ENCODE measurements at places on chromosomes 4 and X.

DNA sequence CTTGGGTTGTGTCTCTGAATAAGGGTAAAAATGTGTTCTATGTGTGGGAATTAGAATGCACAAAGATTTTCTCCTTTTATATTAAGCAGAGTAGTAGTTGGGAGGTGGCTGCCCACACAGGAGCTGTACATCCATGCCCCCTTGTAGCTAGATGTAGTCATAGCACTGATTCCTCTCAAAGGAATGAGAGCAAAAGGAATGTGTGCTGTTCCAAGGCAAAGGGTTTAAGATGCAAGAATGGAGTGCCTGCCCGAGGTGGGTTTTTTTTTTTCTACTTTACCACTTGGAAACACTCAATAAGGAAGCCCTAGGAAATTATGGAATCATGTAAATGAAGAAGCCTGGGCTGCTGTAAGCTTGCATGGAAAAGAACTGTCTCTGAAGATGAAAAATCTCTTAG, 2183.2 kb upstream of the AGA start:
- no peak for DNase-seq

DNA sequence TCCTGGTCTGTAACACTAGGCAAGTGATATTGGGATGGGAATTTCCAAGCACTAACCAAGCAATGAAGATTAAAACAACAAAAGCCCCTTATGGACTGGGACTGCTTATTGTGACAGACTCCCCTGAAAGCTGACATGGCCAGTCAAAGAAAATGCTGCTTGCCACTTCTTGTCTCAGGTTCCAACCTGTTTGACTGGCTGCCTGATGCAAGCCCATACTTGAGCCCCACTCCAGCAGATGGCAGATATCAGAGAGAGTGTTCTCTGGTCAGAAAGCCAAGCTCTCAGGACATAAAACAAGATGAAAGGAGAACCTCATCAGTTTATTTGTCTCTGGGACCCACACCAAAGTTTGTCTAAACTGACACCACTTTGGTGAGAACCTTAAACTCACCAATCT, 15.5 kb upstream of the IGBP1 start:
- DNase-seq, result peak; percentile 66

DNA sequence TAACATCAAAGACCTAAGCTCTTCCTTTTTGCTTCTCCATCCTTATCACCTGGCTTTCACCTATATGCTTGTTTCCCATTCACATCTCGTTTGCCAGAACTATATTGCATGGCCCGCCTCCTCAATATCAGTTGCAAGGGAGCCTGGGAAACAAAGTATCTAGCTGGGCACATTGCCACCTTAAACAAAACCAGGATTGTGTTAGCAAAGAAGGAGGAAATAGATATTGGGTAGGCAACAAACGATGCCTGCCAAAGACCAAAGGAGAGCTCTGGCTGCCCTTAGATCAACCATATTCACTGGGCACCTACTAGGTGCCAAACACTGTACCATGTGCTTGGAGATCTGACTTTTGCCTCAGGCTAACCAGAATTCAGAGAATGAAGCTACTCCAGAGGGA, 107.5 kb downstream of the GRIA3 start:
- DNase-seq, result no peak

DNA sequence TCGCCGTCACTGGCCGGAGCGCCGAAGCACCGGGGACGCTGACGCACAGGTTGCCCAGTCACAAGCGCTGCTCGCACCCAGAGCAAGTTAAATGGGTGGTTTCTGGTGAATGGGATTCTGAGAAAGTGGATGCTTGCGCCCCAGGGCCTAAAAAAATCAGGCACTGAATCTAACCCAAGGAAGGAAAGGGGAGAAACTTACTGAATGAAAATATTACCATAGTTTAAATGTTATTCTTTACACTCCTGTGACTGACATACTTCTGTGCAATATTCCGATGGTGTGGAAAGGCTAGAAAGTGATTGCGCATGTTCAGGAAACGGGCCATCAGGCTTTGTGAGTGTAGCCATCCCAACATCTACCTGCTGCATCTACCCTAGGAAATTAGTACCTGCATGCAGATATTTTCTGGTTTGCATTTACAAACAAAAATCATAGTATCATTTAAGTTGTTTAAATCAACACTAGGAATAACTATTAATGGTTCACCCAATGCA, 838 bp upstream of the ABCG2 start:
- no peak for DNase-seq

DNA sequence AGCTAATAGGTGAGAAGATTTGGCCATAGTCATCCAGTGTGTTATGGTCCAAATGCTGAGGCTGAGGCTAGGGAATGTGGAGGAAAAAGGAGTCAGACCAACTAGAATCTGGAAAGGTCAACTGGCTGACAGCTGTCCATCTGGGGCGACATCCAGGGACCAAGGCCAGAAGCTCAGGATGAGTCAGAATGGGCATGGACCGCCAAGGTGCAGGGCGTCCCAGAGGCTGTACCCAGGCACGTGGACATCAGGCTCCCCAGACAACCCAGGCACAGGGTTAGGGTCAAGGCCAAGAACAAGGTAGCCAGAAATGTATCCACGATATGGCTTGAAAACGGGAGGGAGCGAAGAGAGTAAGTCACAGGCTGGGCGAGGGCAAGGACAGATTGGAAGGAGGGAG, 26.1 kb upstream of the PTTG2 start:
- DNase-seq, result no peak

DNA sequence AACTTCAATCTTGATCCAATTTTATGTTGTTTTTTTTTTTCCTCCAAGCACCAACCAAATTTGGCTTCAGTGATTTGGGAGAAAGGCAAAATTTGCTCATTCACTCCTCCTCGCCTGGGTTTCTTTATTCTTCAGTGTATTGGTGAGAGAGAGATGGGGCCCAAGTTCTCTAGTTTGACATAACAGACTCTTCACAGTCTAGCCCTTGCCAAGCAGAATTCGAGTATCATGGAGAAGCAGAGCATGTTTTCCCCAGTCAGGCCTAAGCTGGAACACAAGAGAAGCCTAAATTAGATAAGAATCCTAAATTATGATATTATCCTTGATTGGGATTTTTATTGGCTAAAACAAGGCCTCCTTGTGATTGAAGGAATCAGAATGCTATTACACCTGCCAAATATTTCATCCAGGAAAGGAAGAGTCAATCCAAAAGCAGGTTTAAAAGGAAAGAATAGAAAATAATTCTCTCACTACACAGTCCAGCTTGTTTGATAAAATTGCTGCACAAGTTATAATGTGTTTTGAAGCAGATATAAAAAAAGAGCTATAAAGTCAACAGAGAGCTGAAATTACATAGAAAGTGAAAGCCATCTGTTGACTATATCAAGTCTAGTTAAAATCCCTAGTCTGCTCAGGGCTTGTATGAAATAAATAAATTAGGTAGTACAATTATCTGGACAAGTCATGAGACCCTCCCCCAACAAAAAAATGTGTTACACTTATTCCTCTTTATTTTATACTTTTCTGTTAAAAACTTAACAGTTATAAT, 39.9 kb upstream of the FAM241A start:
- no peak for DNase-seq

DNA sequence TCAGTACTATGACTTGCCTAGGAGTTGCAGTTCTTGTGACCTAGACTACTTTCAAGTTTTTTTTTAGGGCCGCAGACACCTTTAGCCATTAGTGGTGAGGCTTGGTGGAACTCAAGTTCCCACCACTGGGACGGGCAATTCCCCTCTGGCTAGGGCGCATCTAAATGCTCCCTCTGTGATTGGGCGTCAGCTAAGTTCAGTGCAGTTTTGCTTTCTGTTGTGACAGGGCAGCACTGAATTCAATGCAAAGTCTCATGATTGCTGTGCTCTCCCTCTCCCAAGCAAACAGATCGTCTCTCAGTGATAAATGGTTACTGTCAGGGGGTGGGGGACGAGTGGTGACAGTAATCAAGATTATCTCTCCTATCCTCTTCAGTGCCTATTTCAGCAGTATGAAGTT, 52.7 kb upstream of the FRMPD3 start:
- DNase-seq, result no peak

DNA sequence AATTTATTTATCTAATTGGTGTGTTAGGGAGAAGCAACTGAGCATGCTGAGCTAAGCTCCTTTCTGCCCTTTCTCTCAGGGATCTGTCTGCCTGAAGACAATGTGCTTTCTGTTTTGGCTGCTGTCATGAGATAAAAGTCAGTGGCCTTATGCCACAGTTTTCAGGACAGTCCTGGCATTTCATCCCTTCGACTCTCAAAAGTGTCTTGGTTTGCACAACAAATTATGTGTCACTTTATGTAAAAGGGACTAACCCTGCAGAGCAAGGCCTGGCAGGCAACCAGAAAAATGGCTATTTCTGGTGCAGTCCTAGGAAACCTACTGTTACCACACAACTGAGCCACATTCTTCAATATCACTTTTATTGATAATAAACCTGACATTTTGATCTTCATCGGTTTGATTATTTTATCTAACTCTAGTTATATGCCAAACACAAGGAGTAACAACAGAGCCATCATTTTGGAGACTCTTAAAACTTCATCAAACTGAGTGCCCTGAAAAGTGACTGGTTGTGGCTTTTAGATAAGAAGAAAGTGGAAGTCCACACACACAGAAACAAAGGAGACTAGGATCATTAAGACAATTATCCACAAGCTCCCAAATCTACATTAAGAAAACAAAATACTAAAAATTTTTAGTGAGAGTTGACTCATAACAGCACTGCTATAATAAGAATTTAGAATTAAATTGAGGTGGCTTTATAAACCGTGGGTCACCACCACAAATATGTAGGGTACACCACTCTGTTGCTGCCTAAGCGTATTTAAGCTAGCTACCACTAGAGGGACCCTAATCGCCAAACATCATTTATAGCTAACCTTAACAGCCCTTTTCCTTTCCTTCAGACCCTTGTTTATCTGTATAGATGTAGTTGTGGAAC, 95.9 kb upstream of the PTPN13 start:
- DNase-seq, result peak; percentile 84

- peak; percentile 87 for DNase-seq
Observed at GRCh38 chr4:37008199-37008598, 236.3 kb upstream of the NWD2 start.

- DNase-seq, result no peak
Observed at GRCh38 chr4:25896776-25897539, 17.1 kb upstream of the SMIM20 start.

DNA sequence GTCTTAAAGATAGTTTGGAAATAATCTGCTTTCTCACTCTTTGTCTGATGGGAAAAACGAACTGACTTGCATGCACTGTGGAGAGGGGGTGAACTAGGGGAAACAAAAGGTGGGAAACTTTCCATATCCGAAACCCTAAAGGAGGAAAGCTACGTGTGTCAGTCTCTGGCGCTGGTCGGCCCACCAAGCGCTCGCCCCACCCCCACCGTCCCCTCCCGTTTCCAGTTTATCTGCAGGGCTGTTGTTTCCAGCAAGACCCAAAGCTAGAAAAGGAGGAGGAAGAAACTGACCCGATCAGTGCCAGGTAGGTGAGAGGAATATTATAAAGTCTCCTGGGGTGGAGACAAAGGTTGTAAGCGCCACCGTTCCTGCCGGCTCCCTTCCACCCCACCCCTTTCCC, 552 bp downstream of the TCEAL9 start:
- no peak for DNase-seq

DNA sequence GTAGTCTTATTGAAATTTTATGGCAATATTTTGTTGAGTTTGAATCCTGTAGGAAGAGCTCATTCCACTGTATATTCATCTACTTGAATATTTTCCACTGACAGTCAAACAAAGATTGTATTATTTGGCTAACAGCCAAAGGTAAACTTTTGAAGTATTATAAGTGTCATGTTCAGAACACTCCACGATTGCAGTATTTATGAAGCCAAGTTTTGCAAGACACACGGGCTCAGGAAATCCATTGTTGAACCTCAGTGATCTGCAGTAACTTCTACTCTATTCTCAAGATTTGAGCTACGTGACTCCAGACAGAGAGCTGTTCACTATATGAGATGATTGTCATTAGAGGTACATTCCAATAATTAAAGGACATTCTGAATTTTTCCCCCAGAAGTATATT, 302.7 kb upstream of the ADGRL3 start:
- DNase-seq, result peak; percentile 52

GRCh38 chrX:133085785-133086184, 11.1 kb downstream of the USP26 start:
- DNase-seq, result no peak

DNA sequence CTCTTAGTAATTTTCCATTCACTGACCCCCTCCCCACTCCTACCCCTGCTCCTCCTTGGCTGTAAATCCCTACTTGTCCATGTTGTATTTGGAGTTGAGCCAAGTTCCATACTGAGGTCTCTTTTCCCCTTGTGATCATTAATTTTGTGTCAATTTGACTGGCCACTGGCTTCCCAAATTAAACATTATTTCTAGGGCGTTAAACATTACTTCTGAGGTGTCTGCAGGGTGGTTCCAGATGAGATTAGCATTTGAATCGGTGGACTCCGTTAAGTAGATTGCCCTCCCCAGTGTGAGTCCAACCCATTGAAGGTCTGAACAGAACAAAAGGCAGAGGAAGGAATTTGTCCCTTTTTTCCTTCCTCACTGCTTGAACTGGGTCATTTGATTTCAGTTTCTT, 25.7 kb downstream of the SLC39A8 start:
- no peak for DNase-seq

- DNase-seq, result no peak
Observed at GRCh38 chr4:164204434-164204833, 549.5 kb upstream of the SMIM31 start.

DNA sequence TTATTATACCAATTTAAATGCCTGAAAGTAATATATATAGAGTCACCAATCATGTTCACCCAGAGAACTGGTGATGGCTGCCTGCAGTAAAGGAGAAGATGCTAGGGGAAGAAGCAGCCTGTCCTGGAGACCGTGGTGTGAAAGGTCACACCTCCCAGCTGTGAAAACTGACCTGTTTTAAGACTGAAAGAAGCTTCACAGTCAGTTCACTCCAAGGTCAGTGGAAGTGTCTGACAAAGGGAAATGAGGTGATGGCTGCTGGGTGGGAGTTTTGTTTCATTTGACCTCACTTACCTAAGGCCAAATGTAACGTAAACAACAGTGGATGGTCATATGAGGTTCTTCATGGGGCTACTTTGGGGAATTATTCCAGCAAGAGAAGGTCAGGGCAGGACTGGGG, 352.1 kb upstream of the GATB start:
- no peak for DNase-seq

DNA sequence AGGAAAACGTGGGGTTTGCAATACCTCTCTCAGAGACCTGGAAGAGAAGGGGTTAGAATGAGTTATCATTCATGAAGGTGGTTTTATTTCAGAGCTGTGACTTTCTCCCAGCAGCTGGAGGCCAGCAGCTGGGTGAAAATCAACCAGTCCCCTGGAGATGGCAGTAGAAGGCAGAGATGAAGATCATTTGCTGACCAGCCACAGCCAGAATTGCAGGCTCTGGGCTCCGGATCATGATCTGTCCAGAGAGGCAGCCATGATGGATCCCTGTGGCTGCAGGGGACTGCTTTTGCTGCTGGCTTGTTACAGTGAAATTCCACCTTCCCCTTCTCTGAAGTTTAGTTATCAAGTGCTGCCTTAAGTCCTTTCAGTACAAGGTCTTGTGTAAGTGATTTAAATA, 46.9 kb upstream of the TAB3 start:
- DNase-seq, result no peak

GRCh38 chr4:141403782-141404181, 183.1 kb downstream of the ZNF330 start:
- no peak for DNase-seq

GRCh38 chrX:100852810-100853209, 21.3 kb downstream of the NOX1 start:
- no peak for DNase-seq
